Cortex of kidney (tissue), 1 donor: ENCODE measurements at places on chromosomes 7 and 10.

DNA sequence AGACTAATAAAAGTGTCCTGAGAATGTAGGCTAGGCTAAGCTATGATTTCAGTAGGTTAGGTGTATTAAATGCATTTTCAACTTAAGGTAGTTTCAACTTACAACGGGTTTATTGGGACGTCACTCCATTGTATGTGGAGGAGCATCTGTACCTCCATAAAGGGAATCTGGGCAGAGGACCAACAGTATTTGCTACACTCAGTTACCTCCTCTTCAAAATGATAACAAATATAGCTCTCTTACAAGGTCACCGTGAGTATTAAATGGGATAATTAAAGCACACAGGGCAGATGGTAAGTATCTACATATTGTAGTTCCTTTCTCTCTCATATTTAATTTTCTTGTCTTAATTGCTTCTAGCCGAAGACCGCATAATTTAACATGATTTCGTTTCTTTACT is 59.0 kb upstream of the FGL2 start:
- DNase-seq: no peak

DNA sequence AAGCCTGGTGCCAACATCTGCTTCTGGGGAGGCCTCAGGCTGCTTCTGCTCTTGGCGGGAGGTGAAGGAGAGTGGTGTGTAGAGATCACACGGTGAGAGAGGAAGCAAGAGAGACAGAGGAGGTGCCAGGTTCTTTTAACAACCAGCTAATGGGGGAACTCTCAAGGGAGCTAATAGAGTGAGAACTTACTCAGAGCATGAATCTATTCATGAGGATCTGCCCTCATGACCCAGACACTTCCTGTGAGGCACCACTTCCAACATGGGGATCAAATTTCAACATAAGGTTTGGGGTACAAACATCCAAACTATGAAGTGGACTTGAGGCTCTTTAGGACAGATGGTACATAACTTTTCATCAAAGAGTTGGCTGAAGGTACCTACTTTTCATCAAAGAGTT is 5.1 kb upstream of the ZNF32 start:
- no peak for DNase-seq

DNA sequence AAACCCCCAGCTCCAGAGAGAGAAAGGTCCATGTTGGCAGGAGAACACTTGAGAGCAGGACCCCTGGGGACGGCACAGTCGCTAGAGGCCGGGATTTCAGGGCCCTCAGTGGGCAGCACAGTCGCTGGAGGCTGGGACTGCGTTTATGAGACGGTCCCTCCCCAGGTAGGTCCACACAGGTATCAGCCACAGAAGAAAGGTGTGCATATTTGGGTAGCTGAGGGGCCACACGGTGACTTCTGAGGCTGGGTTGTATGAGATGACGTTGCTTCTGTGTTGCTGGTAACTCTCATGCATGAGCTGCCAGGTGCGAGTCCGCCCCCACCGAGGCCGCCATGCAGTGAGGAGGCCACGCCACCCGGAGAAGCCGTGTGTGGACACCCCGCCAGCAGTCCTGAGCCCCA is 56.9 kb upstream of the PPP2R2D start:
- no peak for DNase-seq

GRCh38 chr7:16993543-16993942 is 111.8 kb upstream of the AGR3 start:
- DNase-seq: no peak

GRCh38 chr10:3961082-3961481 is 176.1 kb upstream of the KLF6 start:
- DNase-seq: no peak

DNA sequence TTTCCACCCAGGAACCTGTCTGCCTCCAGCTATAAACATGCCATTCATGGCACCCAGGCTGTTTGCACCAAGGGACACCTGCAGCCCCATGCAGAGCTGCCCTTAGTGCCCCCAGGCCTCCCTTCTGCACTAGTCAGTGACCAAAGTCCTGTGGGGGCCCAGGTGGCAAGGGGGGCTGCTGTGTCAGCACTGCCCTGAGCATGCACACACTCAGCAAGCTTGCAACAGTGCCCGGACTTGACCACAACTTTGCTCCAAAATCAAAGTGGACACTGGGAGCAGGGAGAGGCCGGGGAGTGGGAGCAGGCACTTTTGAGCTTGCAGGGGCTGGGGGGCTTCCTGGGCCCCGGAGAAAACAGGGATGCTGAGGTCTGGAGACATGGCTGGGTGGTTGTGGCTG is 192.9 kb upstream of the MBL2 start:
- DNase-seq: no peak

- no peak for DNase-seq
Observed at GRCh38 chr10:131220601-131221171, 90.8 kb downstream of the TCERG1L start.

DNA sequence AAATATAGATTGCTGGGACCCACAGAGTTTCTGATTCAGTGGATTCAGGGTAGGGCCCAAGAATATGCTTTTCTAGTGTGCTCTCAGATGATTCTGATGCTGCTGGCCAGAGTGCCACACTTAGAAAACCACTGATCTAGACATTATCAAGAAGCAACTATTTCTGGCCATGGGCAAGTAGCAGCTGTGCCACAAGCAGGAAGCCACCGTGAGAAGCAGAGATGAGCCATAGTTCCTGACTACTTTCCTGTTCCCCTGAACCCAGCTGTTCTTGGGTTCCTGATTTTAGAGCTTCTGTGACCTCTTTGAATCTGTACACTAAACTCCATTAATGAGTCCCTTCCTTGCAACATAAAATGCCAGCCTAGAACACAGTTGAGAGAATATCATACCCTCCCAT is 38.1 kb upstream of the PIK3AP1 start:
- DNase-seq: no peak

- DNase-seq: no peak
Observed at GRCh38 chr10:77156406-77156879, 481.2 kb downstream of the KCNMA1 start.

GRCh38 chr7:50339990-50340500 is 35.5 kb downstream of the IKZF1 start:
- no peak for DNase-seq

DNA sequence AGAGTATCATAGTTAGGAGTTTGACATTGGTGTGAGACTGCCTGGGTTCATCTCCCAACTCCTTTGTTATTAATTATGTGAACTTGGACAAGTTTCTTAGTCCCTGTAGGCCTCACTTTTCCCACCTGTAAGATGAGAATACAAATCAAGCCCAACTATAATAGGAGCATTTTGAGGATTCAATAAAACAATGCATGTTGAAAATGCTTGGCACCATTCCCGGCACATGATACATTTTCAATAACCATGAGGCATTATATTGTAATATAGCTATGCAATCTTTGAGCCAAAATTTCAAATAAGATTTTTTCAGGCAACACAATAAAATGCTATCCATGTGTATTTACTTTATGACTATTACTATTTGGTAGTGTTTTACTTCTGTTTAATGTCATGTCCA is 229.0 kb upstream of the SP4 start:
- no peak for DNase-seq

DNA sequence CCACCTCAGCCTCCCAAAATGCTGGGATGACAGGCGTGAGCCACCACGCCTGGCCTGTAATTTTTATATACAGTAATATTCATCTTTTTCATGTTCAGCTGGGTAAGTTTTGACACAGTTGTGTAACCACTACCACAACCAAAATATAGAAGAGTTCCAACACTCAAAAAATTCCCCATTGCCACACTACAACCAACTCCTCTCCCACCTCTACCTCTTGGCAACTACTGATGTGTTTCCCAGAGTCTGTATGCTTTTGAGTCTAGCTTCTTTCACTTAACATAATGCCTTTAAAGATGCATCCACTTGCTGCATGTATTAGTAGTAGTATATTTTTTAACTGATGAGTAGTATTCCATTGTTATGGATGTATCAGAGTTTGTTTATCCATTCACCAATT is 90.7 kb downstream of the SRPK2 start:
- no peak for DNase-seq

GRCh38 chr10:67385566-67385965 is 310.4 kb downstream of the CTNNA3 start:
- no peak for DNase-seq

- no peak for DNase-seq
Observed at GRCh38 chr10:124829447-124830115, 28.0 kb downstream of the ABRAXAS2 start.

DNA sequence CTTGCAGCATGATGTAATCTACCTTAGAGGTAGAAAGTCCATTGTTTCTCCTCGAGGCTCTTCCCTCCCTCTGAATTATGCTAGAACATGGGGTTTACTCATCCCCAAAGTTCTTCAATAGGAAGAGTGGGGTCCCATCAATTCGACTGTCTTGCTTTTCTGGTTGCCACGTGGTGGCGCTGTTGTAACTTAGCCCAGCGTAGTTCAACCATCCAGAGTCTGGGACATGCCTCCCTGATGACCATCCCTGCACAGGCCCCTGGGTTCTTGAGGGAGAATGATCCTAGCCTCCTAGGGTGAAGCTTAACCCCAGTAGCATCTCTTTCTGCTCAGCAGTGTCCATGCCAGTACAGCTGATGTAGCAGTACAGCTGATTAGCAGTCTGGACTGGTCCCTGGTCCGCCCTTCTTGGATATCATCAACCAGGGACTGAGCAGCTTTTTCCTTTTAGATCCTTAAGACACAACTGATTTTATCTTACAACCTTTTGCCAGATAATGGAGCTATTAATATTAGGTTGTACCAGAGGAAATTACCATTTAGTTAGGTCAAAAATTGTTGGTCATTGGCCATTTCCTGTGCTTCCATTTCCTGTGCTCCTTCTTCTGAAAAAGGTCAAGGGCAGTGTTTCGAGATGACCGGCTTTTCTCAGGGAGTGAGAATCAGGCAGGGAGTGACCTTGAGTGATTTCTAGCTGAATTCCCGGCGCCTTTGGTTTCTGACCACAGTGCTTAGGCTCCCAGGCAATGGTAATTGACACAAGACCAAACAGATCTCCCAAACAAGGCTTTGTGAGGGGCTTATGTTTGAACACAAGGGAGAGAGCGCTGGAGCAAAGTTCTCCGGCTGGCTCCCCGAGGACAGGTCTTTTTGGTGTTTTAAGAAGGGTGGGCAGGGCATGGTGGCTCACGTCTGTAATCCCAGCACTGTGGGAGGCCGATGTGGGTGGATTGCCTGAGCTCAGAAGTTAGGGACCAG is 65.4 kb downstream of the TACC2 start:
- DNase-seq: no peak

- no peak for DNase-seq
Observed at GRCh38 chr7:55310287-55311025, 54.7 kb upstream of the LANCL2 start.

- DNase-seq: no peak
Observed at GRCh38 chr10:106608066-106608465, 556.4 kb downstream of the SORCS1 start.

- no peak for DNase-seq
Observed at GRCh38 chr10:21036757-21037156, 139.6 kb upstream of the NEBL start.

DNA sequence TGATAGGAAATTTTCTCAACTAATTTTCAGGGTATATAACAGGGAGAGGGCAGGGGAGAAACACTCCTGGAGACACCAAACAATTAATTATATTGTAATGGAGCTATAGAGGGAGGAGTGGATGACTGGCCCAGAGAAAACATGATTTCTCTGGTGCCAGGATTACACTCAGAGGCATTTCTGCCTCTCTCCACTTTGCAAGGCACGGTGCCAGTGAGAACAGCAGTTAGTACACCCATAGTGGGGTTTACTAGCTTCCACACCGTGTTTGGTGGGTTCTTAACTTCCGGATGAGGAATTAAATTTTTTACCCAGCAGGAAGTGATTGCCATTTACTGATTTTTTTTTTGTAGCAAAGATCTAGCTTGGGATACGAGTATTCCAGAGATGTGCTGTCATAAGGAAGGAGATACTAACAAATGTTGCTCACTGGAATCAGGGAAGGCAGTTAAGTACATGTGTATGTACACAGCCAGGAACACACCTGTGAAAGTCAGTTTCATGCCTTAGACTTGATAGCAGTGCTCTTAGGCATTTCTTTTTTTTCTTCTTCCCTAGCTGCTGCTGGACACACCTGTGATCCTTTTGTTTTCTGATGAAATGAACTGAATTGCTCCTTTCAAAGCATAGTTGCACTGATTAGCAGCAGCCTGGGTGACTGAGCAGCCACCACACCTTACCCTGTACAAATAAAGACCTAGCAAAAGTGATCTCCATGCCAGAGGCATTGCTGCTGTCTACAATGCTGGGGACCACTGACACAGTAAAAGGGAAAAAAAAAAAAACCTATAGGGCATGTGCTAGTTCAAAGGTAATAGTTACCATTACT is 58.1 kb downstream of the POLL start:
- no peak for DNase-seq

DNA sequence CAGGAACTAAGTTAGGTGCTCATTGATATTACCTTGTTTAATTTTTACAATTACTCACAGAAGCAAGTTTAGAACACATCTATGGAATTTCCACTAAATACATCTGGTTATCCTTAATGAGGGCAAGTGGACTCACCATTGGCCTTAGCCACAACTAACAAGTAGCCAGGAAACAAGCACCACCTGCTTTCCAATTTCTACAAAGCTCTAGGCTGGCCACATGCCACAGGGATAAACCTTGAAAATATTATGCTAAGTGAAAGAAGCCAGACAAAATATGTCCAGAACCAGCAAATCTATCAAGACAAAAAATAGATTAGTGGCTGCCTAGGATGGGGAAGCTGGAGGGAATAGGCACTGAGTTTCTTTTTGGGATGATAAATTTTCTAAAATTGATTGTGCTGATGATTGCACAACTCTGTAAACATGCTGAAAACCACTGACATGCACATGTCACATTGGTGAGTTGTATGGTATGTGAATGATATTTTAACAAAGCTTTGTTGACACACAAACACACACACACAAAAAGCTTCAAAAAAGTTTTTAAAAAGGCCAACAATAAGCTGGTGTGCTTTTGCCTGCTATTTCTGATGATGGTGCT is 179.4 kb downstream of the CPEB3 start:
- no peak for DNase-seq
